Right cardiac atrium (tissue), 5 donors: ENCODE measurements at places on chromosomes 1 and 21. TPM values are rescaled to one million over a fixed set of nuclear protein-coding genes. Genes with fewer than 3 reads are reported as not detected.

DNA sequence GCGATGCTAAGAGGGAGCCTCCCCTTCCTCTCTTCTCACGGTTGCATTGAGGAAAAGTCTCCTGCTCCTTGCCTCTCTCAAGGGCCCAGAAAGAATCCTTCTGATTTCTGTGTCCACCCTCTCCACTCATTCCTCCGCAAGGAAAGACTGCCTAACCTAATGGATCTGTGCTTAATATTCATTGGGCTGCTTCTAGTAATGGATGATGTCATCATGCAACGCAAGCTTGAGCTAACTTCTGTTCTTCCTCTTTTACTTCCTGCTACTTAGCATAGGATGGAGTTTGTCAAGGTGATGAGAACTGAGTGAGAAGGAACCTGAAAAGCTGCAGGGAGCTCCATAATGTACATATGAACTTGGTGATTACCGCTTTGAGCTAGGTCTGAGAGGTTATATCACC, 35.2 kb upstream of the HMGB4 start:
- no peak for DNase-seq

DNA sequence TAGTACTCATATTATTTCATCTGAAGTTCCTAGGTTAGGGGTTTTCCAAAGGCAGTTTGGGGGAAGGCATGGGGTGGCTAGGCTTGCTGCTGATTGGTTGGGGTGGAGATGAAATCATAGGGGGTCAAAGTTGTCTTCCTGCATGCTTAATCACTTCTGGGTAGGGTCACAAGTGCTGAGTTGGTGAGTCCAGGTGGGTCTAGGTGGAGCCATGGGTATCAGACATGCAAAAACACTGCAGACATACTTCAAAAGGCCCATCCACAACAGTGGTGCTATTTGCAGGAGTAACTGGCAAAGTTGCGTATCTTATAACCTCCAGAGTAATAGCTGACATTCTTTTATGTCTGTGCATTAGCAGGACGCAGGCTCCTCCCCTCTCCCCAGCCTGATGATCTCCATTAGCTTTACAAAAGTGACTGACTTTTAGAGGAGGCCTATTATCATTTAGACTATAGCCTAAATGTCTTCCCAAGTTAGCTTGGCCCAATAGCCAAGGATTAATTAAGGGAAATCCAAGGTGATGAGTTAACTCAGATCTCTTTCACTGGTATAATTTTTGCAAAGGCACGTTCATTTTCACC, 374.4 kb upstream of the PRMT6 start:
- no peak for DNase-seq

- DNase-seq: no peak
These were observed 24.5 kb upstream of the RGS1 start for GRCh38 chr1:192550922-192551534.

- no peak for DNase-seq
These were observed 203.3 kb upstream of the JUN start for GRCh38 chr1:58986996-58987767.

GRCh38 chr1:211640301-211640630, 35.2 kb downstream of the NEK2 start:
- no peak for DNase-seq

SPRR1A gene
- total RNA-seq: not detected

VTCN1 gene
- total RNA-seq: 0.25 TPM

FNDC5 gene
- 101 TPM for total RNA-seq

NCF2 gene
- total RNA-seq: 6.4 TPM

FALEC gene
- total RNA-seq: 0.70 TPM
